ENCODE measurements at places on chromosomes 6 and 20.

GRCh38 chr20:2114990-2115681 lies 13.5 kb downstream of the STK35 start:
- no peak for DNase-seq

DNA sequence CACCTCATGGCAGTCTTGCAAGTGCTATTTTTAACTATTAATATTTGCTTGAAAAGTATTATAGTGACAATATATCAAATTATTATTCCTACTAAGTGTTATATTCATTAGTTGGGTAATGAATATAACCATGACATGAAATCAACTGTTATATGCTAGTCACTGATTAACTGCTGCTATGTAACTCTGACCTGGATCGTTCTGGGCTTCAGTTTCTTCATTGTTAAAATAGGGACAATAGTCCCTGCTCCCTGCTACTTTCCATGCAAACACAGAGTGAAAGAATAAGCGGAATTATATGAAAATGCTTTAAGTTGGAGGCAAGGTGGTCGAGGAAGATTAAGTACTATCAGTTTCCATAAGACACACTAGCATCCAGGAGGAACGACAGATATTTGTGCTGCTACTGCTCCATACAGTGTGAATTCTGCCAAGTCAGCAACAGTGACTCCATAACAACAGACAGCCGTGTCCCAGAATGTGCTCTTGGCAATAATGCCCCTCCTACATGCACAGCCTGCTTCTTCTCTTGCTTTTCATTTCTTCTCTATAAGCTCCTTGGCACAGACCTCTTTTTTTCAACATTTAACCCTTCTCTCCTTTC lies 107.2 kb downstream of the CHD6 start:
- DNase-seq: no peak

- no peak for DNase-seq
Measured at GRCh38 chr6:7042654-7043545, 64.9 kb upstream of the RREB1 start.

DNA sequence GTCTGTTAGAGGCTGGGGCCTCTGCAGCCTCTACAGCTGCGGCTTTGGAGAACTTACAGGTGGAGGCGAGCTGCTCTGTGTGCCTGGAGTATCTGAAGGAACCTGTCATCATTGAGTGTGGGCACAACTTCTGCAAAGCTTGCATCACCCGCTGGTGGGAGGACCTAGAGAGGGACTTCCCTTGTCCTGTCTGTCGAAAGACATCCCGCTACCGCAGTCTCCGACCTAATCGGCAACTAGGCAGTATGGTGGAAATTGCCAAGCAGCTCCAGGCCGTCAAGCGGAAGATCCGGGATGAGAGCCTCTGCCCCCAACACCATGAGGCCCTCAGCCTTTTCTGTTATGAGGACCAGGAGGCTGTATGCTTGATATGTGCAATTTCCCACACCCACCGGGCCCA lies 2.6 kb downstream of the TRIM39 start:
- no peak for DNase-seq

- no peak for DNase-seq
Measured at GRCh38 chr6:134535831-134536230, 217.9 kb upstream of the SGK1 start.

DNA sequence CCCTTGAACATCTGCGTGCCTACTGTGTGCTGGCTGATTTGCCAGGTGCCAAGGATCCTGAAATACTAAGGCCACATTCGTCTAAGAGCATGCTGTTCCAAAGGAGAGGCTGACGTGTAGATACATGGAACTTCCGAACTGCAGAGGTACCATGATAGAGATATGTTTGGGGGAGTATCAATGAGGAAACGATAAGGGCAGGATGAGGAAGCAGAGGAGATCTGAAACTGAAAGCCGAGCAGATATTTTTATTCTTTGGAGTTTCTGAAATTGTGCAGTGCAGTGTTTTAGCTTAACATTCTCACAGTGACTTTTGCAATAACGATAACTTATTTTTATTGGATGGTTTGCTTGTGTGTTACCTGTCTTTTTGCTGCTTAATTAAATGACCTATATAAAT lies 24.3 kb downstream of the BMP6 start:
- no peak for DNase-seq

DNA sequence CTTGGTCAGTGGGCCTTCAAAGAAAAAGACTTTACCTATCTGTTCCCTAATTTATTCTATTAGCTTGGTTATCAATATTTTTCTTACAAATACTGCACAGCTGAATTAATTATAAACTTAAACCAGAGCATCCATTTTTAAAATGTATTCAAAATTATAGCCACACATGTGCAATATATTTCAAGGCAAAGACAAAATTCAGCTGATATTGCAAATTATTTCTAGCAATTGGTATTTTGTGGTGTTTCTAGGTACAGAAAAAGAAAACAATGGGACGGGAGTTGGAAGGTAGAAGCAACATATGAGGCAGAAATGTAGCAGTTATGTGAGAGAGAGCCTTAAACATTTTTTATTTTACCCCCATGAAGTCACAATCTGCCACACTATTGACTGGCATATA lies 64.9 kb downstream of the MAP3K7 start:
- DNase-seq: no peak

GRCh38 chr6:137761072-137761471 lies 106.0 kb upstream of the TNFAIP3 start:
- no peak for DNase-seq

GRCh38 chr20:7366189-7366588 lies 574.1 kb downstream of the HAO1 start:
- no peak for DNase-seq

- DNase-seq: no peak
Measured at GRCh38 chr20:11296221-11296620, 621.5 kb upstream of the BTBD3 start.

DNA sequence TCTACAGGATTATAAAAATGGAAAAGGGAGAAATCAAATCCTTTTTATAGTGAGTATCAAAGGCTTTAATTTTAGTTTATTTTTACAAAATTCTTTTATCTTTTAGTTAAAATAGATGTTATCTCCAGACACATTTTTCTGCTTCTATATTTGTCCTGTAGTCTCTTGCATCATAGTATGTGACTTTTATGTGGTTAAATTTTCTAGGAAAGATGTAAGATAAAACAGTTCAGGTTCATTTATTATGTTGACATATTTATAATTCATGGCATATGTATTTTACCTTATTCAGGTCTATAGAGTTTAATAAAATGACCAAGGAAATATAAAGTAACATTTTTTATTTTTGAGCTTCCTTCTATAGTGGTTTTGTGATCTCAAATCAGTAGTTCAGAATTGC lies 52.7 kb upstream of the PRL start:
- no peak for DNase-seq

GRCh38 chr6:31826793-31827285 lies 699 bp upstream of the HSPA1B start:
- peak; percentile 77 for DNase-seq

GRCh38 chr6:30562470-30563425 lies 5.7 kb downstream of the PRR3 start:
- DNase-seq: no peak

GRCh38 chr6:111150577-111150976 lies 63.3 kb downstream of the SLC16A10 start:
- DNase-seq: no peak

- DNase-seq: no peak
Measured at GRCh38 chr6:55882718-55883569, 7.6 kb upstream of the BMP5 start.

GRCh38 chr6:163773646-163774045 lies 359.1 kb downstream of the QKI start:
- no peak for DNase-seq

- DNase-seq: no peak
Measured at GRCh38 chr6:118122161-118122725, 215.2 kb downstream of the SLC35F1 start.

- DNase-seq: no peak
Measured at GRCh38 chr6:13508711-13509705, 21.6 kb upstream of the GFOD1 start.

DNA sequence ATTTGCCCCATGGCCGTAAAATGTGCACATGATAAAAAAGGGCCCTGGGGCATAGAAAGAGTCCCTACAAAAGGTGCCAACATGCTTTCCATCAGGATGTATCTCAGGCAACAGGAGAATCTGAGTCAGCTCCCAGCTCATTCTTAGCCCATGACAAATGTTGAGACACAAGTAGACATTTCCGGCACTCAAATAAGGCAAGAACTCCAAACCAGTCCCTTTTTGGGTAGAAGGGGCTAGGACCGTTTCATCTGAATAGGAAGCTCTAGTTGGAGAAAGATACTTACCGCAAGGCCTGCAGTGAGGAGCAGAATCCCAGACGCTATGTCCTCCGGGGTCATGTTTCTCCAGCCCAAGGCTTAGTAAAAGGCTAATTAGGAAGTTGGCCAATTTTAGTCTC lies 261.0 kb upstream of the RIN2 start:
- DNase-seq: no peak

DNA sequence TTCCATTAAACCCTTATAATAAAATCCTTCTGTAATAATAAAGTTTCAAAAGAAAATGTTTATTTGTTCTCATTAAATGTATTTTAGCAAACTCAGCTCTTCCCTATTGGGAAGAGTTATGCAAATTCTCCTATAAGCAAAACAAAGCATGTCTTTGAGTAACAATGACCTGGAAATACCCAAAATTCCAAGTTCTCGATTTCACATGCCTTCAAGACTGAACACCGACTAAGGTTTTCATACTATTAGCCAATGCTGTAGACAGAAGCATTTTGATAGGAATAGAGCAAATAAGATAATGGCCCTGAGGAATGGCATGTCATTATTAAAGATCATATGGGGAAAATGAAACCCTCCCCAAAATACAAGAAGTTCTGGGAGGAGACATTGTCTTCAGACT lies 3.8 kb downstream of the IL17A start:
- DNase-seq: no peak

GRCh38 chr6:156190270-156190669 lies 586.9 kb upstream of the ARID1B start:
- no peak for DNase-seq

- no peak for DNase-seq
Measured at GRCh38 chr6:36754582-36755434, 57.2 kb downstream of the RAB44 start.

GRCh38 chr6:33702345-33702977 lies 9.0 kb downstream of the UQCC2 start:
- peak; percentile 65 for DNase-seq

DNA sequence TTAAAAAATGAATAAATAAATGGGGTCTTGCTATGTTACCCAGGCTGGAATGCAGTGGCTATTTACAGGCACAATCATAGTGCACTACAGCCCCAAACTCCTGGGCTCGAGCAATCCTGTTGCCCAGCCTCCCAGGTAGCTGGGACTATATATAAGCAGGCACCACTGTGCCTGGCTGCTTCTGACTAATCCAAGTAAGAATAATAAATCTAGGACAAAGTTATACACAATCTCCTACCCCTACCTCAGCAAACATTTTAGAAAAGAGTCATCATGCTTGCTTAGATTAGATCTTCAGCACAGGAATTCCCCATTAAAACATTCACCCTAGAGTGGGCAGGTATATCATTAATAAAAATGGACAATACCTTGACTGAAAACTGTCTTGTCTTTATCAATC lies 124.6 kb downstream of the REV3L start:
- DNase-seq: no peak

GRCh38 chr20:32263398-32263954 lies 14.0 kb upstream of the KIF3B start:
- DNase-seq: no peak

DNA sequence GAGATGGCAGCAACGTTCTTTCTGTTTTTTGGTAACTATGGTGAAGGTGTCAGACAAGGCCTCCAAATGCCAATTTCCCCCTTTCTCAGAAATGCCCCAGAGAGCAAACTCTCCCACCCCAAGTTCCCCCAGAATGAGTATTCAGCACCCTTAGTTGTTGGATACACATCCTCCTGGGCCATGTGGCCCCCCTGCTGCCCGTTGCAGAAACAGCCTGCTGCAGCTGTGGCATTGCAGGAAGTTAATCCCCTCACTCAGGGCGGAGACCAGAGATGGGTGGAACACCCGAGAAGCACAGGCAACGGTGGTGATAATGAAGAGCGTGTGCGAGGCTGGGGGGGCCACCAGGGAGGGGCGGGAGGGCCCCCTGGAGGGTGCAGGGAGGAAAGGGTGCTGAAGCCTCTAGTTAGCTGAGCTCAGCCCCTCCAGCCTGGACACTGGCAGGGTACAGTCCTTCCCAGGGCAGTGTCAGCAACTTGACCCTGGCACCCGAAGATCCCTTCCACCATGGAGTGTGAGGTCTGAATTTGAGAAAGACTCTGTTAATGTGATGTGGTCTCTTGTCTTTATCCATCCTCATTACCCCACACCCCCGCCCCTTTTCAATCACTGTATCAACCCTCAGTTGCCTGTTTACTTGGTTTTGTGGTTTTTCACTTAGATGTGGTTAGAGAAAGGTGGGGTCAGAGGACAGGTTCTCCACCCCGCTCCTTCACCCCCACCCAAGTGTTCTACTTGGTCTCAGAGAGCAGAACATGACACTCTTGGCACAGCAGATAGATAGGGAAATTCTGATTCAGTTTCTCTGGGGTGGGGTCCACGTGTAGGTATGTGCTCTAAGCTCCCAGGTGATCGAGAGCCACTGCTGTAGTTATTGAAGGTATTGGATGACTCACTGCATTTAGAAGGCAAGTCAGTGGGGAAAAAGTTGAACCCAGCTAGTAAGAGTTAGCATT lies 208.8 kb upstream of the SUPT3H start:
- no peak for DNase-seq

GRCh38 chr6:135088818-135089809 lies 34.5 kb upstream of the HBS1L start:
- DNase-seq: peak; percentile 57

- no peak for DNase-seq
Measured at GRCh38 chr6:130890521-130890971, 63.3 kb downstream of the SMLR1 start.

DNA sequence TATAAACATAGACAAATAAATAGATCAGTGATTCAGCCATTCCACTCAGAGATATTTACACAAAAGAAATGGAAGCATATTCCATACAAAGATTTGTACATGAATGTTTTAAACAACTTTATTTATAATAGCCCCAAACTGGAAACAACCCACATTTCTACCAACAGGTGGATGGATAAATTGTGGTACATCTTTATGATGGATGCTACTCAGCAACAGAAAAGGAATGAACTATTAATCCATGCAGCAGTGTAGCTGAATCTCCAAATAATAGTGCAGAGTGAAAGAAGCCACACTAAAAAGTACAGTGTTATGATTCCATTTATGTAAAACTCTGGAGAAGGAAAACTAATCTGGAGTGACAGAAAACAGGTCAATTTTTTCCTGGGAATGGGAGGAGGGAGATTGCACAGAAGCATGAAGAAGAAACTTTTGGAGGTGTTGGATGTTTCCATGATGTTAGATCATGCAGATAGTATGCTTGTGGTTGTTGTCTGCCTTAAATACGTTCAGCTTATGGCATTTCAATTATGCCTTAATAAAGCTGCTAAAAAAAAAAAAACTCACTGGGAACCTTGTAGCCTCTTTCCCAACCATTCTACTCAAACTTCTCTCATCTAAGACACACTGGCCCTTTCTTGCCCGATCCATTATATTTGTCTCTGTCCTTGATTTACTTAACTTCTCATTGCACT lies 100.9 kb downstream of the PPP1R14C start:
- no peak for DNase-seq

DNA sequence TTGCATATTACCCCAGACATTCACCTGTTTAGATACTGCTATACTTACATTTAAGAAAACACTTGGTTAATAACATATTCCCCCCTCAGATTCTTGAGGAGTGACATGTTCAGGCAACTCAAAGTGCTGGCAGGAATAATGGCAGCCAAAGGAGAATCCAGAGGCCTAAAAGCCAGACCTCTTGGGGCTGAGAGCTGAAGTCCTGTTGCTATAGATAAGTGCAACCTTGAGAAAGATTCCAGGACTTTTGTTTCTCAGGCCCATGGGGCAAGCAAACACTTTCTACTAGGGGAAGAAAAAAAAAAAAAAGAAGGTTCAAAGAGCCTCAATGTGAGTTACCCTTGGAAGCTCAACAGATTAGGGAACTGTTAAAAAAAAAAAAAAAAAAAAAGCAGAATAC lies 132.8 kb upstream of the BEND3 start:
- DNase-seq: no peak
